ENCODE measurements at places on chromosomes 1 and 21. TPM values are rescaled to one million over a fixed set of nuclear protein-coding genes. Genes with fewer than 3 reads are reported as not detected.

DNA sequence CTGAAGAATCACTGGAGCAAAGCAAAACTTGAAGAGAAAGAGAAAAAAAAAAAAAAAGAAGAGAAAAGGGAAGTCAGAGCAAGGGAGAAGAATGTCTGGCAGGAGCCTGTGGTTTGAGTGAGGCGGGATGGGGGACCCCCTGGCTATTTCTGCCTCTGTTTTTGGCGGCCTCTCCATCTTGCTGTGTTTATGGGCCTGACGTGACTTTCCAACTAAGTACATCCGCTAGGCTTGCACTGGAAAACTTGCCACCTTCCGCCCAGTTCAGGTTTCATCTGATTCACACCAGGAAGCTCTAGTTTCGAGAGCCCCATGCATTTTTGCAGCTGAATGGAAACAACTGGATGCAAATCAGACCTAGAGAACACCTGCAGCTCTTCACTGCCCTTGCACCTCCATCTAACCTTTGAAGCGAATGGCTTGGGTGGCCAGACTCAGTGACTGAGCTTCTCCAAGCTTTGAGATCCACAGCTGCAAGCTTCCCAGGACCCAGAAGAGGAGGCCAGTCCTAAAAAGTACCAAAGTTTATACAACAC is 28.0 kb downstream of the TBX15 start:
- H3K4me1 ChIP-seq, result peaks cover 31% of the 10 kb centered on the region
- peak; percentile 87 for DNase-seq
- peak overlapping the region; percentile 58 for H3K27ac ChIP-seq
- H3K36me3 ChIP-seq, result no peaks in the 10 kb centered on the region
- H3K27me3 ChIP-seq, result no peaks in the 10 kb centered on the region
- H3K4me3 ChIP-seq, result peak overlapping the region; percentile 22

DNA sequence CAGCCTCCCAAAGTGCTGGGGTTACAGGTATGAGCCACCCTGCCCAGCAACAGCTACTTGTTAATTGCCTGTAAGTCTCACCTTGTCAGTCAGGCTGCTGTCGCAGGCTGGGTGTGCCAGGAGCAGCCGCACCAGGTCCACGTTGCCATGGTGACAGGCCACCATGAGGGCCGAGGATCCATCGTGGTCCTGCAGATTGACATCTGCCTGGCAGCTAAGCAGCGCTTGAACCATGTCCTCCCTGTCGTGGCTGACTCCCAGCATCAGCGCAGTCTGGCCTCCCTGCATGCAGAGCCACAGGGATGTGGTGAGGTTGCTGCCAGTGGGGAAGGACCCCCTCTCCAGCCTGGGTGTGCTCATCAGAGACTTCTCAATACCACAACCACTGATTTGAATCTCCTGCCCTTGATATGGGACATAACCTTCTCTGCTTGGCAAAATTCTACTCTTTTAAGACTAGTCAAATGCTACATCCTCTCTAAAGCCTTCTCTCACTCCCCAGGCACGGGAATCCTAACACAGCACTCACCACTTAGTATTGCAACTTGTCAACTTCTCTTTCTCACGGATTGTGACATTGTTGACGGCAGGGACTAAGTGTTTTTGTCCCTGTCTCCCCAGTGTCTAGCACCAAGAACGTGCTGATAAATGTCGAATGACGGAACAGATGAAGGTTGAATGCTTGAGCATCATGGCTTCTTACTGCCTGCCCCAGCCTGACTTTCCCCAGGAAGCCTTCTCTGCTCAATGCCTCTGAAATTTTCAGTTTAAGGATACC is 52.9 kb downstream of the L1TD1 start:
- H3K4me1 ChIP-seq, result no peaks in the 10 kb centered on the region
- H3K36me3 ChIP-seq, result no peaks in the 10 kb centered on the region
- no peak overlapping the region for H3K27ac ChIP-seq
- H3K4me3 ChIP-seq, result no peak overlapping the region

DNA sequence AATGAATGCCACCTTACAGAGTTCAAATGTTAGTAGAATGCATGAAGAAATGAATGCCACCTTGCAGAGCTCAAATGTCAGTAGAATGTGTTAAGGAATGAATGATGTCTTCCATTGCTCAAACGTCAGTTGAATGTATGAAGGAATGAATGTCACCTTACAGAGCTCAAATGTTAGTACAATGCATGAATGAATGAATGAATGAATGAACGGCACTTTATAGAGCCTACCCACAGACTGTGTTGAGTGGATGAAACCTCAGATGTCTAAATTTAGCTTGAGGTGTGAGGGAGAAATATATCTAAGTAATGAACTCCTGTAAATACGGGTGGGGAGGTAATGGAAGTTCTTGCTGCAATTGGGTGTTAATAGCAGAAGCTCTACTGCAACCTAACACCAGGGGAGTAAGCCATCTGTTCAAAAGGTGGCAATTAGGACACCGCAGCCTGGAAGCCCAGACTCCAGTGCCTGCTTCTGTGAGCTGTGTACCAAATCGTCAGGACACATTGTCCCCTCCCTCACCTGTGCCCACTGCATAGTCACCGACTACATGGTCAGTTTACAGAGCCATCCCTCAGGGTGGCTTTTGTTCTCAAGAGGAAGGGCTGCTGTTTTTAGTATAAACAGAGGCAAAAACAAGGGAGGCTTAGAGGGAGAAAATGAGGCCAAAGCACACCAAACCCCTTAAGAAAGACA is 26.7 kb downstream of the SUSD4 start:
- no peak overlapping the region for H3K4me3 ChIP-seq
- peaks cover 58% of the 10 kb centered on the region for H3K4me1 ChIP-seq
- DNase-seq, result no peak
- H3K36me3 ChIP-seq, result no peaks in the 10 kb centered on the region

- H3K4me1 ChIP-seq, result no peaks in the 10 kb centered on the region
- DNase-seq, result no peak
- no peak overlapping the region for H3K27ac ChIP-seq
- H3K4me3 ChIP-seq, result no peak overlapping the region
Measured at GRCh38 chr21:14741256-14741655, 195.1 kb upstream of the SAMSN1 start.

- no peaks in the 10 kb centered on the region for H3K27me3 ChIP-seq
- H3K27ac ChIP-seq, result no peak overlapping the region
- peak; percentile 70 for DNase-seq
Measured at GRCh38 chr21:32578107-32578691, 7.1 kb downstream of the TCP10L start.

GRCh38 chr1:185207980-185208602 is 51.1 kb downstream of the SWT1 start:
- no peaks in the 10 kb centered on the region for H3K4me1 ChIP-seq
- no peak for DNase-seq
- H3K27me3 ChIP-seq, result no peaks in the 10 kb centered on the region
- H3K27ac ChIP-seq, result no peak overlapping the region
- no peaks in the 10 kb centered on the region for H3K36me3 ChIP-seq

DNA sequence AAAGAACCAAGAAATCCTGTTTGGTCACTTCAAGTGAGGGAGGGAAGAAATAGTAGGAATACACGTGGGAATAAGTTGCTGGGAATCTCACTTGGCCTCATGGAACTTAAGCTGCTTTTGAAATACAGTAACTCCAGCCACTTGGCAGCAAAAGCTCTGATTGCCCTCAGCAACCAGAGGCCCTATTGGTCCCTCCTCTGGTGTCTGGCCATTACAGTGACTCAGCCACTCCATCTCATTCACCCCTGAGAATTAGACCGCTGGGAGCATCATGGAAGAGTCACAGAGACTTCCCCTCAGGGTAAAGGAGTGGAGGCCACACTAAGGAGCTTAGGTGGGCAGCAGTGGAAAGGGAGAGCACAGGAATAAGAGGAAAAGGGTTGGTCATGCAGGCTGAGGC is 99.6 kb downstream of the ELAVL4 start:
- H3K4me3 ChIP-seq, result no peak overlapping the region
- H3K27ac ChIP-seq, result no peak overlapping the region
- peaks cover 10% of the 10 kb centered on the region for H3K4me1 ChIP-seq
- DNase-seq, result no peak
- H3K36me3 ChIP-seq, result no peaks in the 10 kb centered on the region

GRCh38 chr1:21117159-21117558 is 59.5 kb downstream of the EIF4G3 start:
- DNase-seq, result no peak
- H3K27ac ChIP-seq, result no peak overlapping the region
- H3K36me3 ChIP-seq, result peaks cover 9% of the 10 kb centered on the region
- H3K4me3 ChIP-seq, result no peak overlapping the region

- no peak for DNase-seq
- H3K27ac ChIP-seq, result no peak overlapping the region
- no peak overlapping the region for H3K4me3 ChIP-seq
- H3K27me3 ChIP-seq, result no peaks in the 10 kb centered on the region
- H3K4me1 ChIP-seq, result no peaks in the 10 kb centered on the region
Measured at GRCh38 chr1:170720661-170721060, 56.7 kb downstream of the PRRX1 start.

DNA sequence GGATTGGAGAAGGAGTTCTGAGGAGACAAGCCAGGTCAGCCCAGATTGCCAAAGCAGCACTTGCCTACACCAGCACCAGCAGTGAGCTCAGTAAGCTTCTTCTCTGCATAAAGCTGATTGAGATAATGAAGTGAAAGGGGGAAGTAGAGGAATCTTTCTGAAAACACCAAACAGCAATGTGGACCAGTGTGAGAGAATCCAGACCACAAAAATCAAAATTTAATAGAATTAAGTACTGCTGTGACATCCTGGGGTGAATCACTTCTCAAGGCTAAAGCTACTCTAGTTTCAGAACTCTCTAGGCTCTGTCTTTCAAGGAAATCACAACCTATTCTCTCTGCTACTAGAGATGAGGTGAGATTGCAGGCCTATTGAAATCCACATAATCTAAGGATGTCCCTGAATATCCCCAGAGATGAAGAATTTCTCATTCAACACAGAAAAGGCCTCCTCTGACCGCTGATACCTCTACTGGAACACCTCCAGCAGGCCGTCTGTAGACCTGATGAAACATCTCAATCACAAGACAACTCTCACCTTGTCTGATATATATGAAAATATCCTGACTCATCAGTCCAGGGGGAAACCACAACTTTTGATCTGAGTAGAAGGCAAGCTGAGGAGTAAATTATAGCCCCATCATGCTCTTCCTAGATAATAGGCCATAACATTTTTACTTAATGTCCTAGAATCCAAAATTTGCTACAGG is at the start of gene FCRL4:
FCRL4 (minus strand) TSS at position 127 of the 709 bp plus-strand sequence. CDS start 141 bp downstream, outside the sequence.
- no peak for DNase-seq
- no peaks in the 10 kb centered on the region for H3K27me3 ChIP-seq
- H3K27ac ChIP-seq, result no peak within 1 kb of the TSS
- peaks cover 15% of the 10 kb centered on the region for H3K4me1 ChIP-seq

GRCh38 chr1:224734261-224734935 is 118.3 kb downstream of the CNIH3 start:
- H3K27ac ChIP-seq, result no peak overlapping the region
- no peaks in the 10 kb centered on the region for H3K4me1 ChIP-seq
- no peaks in the 10 kb centered on the region for H3K36me3 ChIP-seq
- H3K4me3 ChIP-seq, result no peak overlapping the region
- no peak for DNase-seq
- no peaks in the 10 kb centered on the region for H3K27me3 ChIP-seq

- no peak overlapping the region for H3K27ac ChIP-seq
- no peak overlapping the region for H3K4me3 ChIP-seq
- DNase-seq, result no peak
- H3K36me3 ChIP-seq, result peaks cover 5% of the 10 kb centered on the region
Measured at GRCh38 chr1:161096015-161096414, 2.1 kb upstream of the KLHDC9 start.

DNA sequence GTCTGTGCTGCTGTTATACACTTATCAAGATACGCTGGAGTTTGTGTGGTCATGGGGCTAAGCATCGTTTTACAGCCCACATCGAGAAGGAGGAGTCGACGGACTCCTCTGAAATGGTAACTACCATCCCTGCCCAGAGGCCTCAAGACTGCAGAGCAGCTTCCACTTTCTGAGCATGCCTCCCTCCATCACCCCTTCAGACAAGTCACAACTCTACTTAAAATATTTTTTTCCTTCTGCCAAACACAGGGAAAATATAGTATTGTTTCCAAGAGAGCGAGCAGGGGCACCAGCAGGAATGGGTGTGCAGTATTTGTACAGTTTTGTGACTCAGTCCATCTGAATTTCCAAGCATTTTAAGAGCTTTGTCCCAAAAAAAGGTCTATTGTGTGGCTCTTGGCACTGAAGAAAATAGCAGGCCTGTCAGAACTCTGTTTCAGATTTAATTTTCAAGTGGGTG is 14.1 kb downstream of the EVA1C start:
- no peaks in the 10 kb centered on the region for H3K27me3 ChIP-seq
- no peak overlapping the region for H3K27ac ChIP-seq
- no peaks in the 10 kb centered on the region for H3K36me3 ChIP-seq
- H3K4me1 ChIP-seq, result no peaks in the 10 kb centered on the region

GRCh38 chr1:116075990-116076389 is 35.2 kb upstream of the MAB21L3 start:
- no peak overlapping the region for H3K4me3 ChIP-seq
- DNase-seq, result no peak
- H3K27me3 ChIP-seq, result no peaks in the 10 kb centered on the region

- H3K27me3 ChIP-seq, result no peaks in the 10 kb centered on the region
- H3K4me3 ChIP-seq, result no peak overlapping the region
- H3K27ac ChIP-seq, result no peak overlapping the region
- no peaks in the 10 kb centered on the region for H3K36me3 ChIP-seq
- DNase-seq, result no peak
Measured at GRCh38 chr1:87314091-87314490, 14.6 kb upstream of the LMO4 start.

DNA sequence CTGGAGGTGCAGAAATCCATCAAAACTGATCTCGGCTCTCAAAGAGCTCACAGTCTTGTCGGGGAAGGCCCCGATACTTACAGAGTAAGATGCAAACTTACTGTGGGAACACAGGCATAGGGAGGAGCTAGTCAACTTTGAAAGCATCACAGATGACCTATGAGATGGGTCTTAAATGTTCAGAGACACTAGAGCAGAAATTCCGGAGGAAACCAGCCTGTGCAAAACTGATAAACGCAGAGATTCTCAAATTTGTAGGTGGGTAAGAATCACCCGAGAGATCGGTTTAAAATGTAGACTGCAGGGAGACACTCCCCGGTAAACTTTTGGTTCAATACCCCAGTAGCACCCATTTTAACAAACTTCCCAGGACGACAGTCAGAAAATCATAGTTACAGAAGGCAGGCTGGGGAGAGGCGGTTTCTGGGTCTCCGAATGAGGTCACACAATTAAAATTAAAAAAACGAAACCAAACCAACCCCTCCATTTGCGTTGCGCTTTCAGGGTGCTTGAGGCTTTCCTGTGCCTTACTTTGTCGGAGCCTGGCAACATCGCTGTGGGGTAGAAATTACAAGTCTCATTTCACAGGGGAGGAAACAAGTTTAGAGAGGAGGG is 755 bp upstream of the THRAP3 start:
- H3K27me3 ChIP-seq, result no peaks in the 10 kb centered on the region
- DNase-seq, result peak; percentile 81
- peak overlapping the region; percentile 74 for H3K4me3 ChIP-seq
- H3K36me3 ChIP-seq, result peaks cover 12% of the 10 kb centered on the region
- peaks cover 19% of the 10 kb centered on the region for H3K4me1 ChIP-seq

PROK1 gene
- not detected for total RNA-seq

TEKT2 gene
- 1.7 TPM for total RNA-seq

FLG gene
- not detected for total RNA-seq

BRDT gene
- total RNA-seq, result not detected

UCK2 gene
- 67.9 TPM for total RNA-seq

LRRC7 gene
- not detected for total RNA-seq

GJA8 gene
- not detected for total RNA-seq

Data from Karpas-422 (cell line).